Stomach (tissue), 19 donors: ENCODE measurements at places on chromosomes 3 and 15. TPM values are rescaled to one million over a fixed set of nuclear protein-coding genes. Genes with fewer than 3 reads are reported as not detected.
A peak's percentile ranks its signal among the peaks of the same experiment; 100 is the strongest.

GRCh38 chr3:14431917-14432834 lies 29.8 kb downstream of the SLC6A6 start:
- DNase-seq: peak; percentile 96

DNA sequence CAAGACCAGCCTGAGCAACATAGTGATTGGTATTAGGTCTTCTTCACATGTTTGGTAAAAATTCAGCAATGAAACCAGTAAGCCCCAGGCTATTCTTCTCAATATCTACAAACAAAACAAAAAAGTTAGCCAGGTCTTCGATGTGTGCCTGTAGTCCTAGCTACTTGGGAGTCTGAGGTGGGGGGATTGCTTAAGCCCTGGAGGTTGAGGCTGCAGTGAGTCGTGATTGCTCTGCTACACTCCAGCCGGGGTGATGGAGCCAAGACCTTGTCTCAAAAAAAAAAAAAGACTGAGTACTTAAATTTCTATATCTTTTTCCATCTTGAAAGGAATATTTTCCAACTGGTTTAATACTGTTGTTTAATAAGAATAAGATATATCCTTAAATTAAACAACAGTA lies 106.8 kb downstream of the MBNL1 start:
- DNase-seq: no peak

Gene NR2F2
- 39.7 TPM for polyA plus RNA-seq

DNA sequence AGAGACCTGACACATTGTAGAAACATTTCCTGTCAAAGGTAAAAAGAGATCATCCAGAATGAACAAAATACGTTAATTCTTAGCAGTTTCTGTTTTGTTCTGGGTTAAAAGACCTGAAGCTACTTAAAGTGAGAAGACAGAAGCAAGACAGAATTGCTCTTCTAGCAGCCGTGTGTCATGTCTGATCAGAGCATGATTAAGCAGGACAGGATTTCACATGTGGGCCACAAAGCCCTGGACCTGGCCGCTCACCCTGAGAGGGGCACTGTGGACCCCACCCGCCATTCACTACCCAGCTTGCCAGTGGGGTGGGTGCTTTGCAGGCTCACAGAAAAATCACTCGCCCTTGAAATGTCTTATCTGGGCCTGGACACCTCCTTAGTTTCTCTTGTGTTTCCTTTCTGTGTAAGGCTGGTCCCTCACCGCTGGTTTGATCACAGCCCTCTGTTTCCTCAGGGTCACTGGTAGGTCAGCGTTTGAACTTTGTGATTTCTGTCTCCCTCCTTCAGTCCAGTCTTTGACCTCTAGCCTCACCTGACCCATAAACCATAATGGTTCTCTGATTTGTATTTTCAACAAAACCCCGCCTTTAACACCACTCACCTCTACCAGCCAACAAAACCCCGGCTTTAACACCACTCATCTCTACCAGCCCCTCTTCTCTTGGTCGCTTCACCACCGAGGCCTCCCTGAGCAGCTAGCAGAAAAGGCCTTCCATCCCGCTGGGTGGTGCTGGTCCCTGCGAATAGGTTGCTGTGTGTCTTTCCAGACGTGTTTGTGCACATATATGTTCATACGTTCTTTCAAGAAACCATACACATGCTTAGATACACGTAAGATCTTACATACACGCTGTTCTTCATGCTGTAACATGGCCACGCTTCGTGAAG lies 185.0 kb downstream of the OR4M2 start:
- DNase-seq: no peak

DNA sequence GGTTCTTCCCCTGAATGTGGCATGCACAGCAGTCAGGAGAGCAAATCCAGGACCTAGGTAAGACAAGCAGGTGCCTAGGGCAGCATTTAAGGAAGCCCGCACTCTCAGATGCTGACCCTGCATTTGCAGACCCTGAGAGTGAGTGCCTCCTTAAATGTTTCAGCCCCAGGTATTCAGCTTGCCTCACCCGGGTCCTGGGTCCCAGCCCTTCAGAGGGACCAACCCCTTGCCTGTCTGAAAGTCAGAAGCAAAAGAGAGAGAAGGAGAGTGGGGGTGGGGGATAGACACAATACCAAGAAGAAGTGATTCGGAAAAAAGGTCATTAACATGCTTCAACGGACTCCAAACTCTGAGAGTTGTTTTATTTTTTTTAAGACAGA lies 75.0 kb downstream of the MEGF11 start:
- DNase-seq: no peak

GRCh38 chr15:69165637-69166025 lies 5.2 kb downstream of the GLCE start:
- no peak for DNase-seq

Gene MUC13
- 1.6 TPM for polyA plus RNA-seq

GRCh38 chr3:191768421-191768820 lies 307.5 kb downstream of the PYDC2 start:
- no peak for DNase-seq

Gene TIGIT
- 0.43 TPM for polyA plus RNA-seq

DNA sequence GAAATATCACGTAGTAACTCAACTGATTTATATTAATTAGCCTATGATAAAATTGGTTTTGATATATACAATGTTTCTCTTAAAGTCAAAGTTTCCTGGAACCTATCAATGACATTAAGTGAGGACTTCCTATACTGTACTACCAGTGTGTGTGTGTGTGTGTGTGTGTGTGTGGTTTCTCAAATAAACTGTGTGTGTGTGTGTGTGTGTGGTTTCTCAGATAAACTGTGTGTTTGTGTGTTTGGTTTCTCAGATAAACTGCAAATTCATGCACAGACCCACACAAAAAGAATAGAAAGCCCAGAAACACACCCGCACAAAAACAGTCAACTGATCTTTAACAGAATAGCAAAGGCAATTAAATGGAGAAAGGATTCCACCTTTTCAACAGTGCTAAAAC lies 14.5 kb upstream of the WDR5B start:
- no peak for DNase-seq

DNA sequence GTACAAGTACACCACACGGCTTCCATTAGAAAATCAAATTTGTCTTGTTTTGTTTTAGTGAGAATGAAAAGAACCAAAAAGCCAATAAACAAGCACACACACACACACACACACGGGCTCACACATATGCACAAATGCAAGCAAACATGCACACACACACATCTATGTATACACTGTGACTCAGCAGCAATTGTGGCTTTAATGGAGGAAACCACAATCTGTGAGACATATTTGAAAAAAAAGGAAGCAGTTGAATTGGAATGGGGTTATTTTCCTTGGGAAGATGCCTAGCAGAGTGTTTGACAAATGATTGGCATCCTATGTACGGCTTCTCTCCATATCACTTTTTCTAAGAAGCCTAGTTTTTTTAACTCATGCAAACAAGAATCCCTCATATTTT lies 201.1 kb upstream of the ARRDC4 start:
- DNase-seq: no peak

DNA sequence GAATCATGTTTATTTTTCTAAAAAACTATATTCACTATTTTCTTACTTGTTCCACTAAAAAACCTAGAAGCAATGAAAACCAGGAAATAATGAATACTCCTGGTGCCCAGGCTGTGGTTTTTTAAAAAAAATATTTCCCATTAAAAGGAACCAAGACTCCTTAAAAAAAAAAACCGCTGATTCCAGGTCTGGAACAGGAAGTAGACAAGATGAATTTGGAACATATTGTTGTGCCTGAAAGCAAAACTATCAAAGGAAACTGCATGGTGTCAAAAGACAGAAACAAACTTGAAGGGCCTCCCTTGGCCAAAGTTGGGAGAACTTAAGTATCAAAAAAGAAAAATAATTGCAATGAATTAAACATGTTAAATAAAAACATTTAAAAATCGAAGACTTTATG lies 245.3 kb upstream of the P2RY1 start:
- no peak for DNase-seq

- DNase-seq: no peak
These were observed 207.0 kb upstream of the DCBLD2 start for GRCh38 chr3:99108508-99108907.
